Activated T-cell treated with anti-CD3 and anti-CD28 coated beads for 48 hours (primary cell): ENCODE measurements at places on chromosomes 3 and 15.

- no peak for DNase-seq
These were observed 66.4 kb downstream of the TCF12 start for GRCh38 chr15:56984681-56985481.

DNA sequence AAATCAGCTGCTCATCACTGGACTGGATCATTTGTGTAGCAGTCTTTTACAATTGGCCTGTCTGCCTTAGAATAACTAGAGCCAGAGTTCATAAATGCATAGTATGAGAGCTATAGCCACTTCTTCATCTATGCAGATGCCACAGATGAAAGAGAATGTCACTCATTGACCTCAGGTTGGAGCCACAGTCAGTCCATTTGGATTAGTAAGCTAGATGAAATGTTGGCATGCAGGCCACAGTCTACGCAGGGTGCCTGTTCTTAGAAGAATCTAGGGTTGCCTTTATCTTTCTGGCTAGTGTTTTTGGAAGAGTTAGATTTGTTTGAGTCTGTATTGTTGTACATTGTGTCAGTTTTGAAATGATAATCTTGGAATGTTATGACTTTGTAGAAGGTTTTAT lies 25.4 kb upstream of the EDEM1 start:
- no peak for DNase-seq

GRCh38 chr3:42507761-42508335 lies 5.4 kb downstream of the VIPR1 start:
- DNase-seq = no peak

DNA sequence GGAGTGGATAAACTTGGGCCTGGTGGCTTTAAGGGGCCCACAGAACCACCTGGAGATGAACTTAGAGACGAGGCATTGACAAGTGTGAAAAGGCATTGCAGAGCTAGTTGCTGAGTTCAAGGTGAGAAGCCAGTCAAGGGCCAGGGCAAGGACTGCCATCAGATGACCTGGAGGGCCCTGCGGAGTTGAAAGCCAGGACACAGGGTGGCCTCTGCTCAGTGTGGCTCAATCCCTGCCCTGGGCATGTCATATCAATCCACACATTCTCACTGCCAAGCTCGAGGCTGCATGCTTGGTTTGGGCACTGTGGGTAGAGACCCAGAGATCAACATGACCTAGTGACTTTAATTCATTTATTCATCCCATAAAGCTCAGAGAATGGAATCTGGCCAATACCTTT lies 9.2 kb downstream of the PAQR5 start:
- no peak for DNase-seq

- DNase-seq = no peak
These were observed 19.8 kb downstream of the CYP19A1 start for GRCh38 chr15:51318382-51319150.

DNA sequence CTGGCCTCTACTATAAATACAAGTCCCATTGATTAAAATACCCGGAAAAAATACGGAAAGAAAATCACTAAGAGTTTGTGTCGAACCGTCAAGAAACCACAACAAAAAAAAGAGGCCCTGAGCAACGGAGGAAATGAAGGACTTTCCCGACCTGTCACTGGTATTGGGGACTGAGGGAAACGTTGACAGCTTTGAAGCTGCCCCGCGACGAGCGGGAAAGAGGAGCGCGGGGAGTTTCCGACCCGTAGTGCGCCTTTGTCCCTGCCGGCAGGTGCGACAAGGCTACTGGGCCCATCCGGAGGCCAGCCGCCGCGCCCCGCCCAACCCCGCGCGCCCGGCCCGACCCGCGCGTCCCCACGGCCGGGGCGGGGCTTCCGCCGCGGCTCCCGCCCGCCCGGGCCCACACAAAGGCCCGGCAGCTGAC lies 416 bp downstream of the PBRM1 start:
- DNase-seq = peak; percentile 88

GRCh38 chr3:48614044-48614443 lies 4.6 kb upstream of the UQCRC1 start:
- no peak for DNase-seq

DNA sequence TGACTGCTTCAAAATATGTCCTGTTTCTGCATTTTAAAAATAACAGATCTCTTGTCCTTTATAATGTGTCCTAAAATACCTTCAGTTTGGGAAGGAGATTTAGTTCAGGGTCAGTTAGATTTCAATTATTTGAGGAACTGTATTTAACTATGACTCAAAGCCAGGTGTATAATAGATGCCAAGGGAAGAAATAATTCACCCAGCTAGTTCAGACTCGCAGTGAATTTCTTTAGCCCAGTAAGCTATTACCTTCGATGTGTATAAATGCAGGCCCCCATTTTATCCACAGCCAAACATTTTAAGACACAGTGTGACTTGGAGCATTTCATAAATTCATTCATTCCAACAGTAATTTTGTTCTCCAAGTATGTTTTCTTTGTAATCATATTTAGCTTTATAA lies 458.0 kb downstream of the ZNF385D start:
- DNase-seq = no peak

DNA sequence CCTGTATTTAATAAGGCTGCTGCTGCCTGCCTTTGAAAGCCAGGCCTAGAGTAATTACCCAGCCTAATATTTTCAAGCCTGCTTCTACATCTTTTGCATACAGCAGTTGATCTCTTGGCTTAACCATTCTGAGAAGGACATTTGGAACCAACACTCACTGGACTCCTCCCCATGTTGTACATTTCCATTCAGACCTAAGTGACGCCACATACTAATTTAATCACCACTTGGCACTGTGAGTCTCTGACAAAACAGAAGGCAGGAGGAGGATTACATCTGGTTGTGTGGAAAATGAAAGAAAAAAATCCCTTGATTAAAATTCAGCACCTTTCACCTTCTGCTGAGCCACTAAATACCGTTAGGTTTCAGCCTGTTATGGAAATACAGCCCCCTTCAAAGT lies 102.2 kb upstream of the ARRDC4 start:
- DNase-seq = no peak

DNA sequence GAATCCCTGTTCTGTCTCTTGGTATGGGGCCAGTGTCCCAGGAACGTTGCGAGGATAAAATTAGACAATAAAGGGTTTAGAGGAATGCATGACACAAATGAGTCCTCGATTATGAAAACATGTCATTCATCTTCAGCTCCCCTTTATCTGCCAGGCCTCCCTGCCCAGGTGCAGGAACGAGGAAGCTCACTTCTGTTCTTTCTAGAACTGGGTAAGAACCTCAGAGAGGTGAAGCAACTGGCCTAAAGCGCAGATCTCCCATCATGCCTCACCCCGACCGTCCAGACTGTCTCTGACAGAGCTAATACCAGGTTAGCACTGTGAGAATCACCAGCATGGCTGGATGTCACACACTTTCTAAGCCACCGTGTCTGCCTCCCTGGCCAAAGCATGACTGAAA lies 1.5 kb upstream of the ITIH1 start:
- DNase-seq = no peak

- DNase-seq = peak; percentile 26
These were observed 72.7 kb downstream of the FBLN2 start for GRCh38 chr3:13621381-13622221.

GRCh38 chr3:63494646-63495045 lies 157.8 kb upstream of the SNTN start:
- no peak for DNase-seq

DNA sequence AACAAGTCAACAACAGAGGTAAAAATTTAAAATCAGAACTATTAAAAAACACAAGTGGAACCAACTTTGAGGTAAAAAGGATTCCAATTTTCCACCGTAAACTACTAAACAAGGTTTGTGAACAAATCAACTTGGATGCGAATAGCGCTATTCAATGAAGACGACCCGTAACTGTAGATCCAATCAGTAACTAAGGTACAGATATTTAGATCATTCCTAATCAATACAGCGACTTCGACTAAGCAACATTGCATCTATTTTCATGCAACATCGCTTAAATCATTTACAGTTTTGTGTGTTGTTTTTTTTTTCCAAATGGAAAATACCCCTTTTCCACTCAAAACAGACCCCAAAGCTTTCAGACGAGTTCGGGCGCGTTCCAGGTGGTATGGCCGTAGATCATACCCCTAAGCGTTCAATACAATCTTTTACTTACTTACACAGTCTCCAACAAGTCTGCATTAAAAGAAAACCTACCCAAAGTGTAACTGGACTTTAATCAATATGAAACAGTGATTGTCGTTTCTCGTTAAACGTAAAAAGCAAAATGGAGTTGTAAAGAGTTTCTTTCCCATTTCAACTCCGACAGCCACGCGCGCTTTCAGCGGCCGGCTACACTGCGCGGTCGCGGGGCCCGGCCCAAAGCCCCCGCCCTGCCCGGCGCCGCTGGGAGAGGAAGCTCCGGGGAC lies 786 bp downstream of the RHOA start:
- no peak for DNase-seq

DNA sequence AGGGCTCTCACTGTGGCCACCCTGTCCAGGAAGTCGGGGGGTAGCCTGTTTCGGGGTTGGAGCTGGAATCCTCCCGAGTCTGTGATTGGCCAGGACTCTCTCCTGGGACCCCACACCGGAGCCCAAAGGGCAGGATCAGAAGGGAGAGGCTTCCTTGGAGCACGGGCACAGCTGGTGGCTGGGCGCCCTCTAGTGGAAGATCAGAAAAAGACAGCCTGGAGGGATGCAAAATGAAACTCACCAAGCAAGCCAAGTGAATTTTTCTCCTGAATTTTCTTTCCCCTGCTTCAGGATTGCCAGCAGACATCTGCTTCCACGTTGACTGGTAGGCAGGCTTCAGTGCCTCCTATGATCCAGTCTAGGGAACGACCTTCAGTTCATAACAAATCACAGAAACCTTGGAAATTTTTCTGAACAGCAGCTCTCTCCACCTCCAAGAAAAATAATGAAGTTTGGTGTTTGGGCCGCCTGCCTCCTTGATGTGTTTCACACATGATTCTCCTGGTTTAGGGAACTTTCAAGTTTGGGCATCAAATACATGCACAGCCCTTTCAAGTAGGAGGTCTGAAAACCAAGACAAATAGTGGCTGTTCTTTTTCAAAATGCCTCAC lies 224.6 kb downstream of the VPS13C start:
- DNase-seq = peak; percentile 43

GRCh38 chr3:23809294-23809693 lies 3.5 kb downstream of the UBE2E1 start:
- DNase-seq = no peak

DNA sequence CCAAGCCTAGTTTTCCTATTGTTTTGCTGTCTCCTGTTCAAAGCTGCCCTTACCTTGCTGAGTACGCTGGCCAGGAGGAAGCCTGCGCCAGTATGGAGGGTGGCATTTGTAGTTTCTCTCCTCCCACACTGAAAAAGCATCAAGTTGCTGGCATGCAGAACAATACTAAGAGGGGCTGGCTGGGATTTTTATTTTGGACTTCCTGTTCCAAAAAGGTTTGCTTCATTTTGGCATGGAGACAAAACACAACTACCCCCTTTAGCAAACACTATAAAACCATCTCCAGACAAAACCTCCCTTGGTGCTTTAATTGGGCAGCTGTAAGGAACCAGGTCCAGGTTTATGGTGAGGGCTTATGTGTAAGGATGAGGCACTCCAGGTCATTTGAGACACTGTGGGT lies 457.6 kb downstream of the PDCD6IP start:
- no peak for DNase-seq

DNA sequence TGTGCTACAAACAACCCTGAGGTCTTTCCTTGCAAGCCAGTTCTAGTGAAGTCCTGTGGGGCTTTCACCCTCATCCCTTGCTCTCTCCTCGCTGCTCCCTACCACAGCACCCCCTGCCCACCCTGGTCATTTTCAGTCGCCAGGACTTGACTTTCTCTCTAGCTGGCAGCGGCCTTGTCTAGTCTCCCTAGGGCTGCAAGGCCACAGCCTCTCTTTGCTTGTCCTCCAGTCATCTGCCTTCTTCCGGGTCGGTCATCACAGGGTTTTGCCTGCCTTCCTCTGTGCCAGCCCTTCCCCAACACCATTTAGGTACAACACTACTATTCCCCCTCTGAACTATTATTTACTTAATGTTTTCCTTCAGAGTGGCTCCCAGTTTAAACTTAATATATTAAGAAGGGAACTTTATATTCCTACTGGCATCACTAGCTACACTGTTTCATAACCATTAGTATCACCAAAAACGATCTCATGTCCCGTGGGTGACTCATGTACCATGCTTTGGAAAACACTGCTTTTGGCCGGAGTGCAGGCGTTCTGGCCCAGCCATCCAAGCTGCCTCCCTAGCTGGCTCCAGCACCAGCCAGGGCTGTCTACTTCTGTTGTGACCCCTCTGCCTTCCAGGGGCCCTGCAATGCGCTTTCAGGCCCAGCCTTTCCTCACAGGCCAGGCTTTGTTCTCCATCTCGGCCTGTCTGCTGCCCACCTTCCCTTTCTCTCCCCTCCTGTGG lies 21.4 kb downstream of the FAH start:
- no peak for DNase-seq
